ENCODE measurements at places on chromosomes 4 and X. TPM values are rescaled to one million over a fixed set of nuclear protein-coding genes. Genes with fewer than 3 reads are reported as not detected.

MAGEC3 gene
- total RNA-seq = not detected

DNA sequence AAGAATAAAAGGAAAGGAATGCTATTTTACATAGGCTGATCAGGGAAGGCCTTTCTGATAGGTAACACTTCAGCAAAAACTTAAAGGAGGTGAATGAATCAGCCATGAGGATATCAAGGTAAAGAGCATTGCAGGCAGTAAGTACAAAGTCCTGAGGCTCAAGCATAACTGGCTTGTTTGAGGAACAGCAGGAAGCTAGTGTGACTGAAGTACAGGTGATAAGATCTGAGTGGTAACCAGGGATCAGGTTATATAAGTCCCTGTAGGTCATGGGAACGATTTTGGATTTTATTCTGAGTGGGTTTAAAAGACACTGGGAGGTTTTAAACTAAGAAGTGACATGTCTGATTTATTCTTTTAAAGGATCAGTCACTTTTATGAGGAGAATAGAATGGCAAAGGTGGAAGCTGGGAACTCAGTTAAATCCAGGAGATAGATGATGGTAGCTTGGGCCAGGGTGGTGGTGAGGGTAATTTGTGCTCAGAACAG lies 47.1 kb upstream of the THOC2 start:
- DNase-seq = no peak

DNA sequence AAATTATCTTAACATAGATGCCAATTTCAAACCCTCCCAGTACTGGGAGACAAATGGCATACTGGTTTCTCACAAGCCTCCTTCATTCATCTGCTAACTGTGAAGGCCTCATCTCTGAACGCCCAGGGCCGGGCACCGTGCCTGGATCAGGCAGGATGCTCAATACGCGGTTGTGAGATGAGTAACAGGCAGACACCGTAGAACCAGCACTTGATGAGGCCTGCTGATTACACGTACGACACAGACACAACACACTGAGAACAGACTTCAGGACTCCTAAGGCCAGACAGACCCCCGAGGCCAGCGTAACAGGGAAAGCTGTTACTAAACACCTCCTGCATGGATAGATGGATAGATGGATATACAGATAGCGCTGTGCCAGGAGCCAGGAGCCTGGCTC lies 154.6 kb downstream of the AFAP1 start:
- no peak for DNase-seq

DNA sequence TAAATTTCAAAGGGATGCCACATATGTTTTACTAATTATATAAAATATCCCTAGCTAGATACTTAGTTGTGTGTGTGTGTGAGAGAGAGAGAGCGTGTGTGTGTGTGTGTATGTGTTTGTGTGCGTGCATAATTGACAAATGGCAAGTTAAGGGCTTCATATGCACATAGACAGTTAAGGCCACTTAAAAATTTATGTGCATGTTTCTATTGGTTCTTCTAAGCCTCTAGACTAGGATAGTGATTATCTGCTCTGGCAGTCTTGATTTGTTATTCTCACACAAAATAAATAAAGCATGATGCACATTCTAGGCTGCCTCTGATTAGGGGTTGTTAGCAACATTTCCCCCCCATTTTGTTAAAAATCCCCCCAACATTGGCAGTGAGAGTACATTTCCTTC lies 279.0 kb upstream of the TAPT1 start:
- no peak for DNase-seq

- no peak for DNase-seq
Observed at GRCh38 chrX:74292808-74293123, 11.2 kb upstream of the ZCCHC13 start.

- no peak for DNase-seq
Observed at GRCh38 chr4:114512595-114513295, 85.9 kb upstream of the UGT8 start.

GRCh38 chr4:24252121-24252520 lies 332.2 kb downstream of the DHX15 start:
- DNase-seq = no peak

GRCh38 chr4:3301450-3302172 lies 8.8 kb downstream of the RGS12 start:
- no peak for DNase-seq

GRCh38 chr4:29459926-29460325 lies 1260.2 kb upstream of the PCDH7 start:
- no peak for DNase-seq

GRCh38 chrX:153052534-153052933 lies 3.7 kb upstream of the PNMA3 start:
- DNase-seq = no peak

DNA sequence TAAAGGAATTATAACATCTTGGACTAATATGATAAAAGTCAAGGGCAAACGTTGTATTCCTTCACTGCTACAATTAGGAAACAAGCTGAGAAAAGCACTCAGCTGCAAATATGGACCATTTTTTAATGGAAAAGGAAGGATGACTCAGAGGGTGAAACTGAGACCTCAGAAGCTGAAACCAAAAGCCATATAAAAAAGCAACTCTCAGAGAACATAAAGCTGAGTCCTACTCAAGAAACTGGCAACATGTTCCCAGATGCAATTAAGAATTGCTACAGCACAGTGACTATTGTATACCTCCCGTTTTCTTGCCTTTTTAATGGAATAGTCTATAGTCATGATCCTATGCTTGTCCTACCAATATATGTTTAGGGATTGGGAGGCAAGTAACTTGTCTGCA lies 1106.4 kb upstream of the INTU start:
- no peak for DNase-seq

DNA sequence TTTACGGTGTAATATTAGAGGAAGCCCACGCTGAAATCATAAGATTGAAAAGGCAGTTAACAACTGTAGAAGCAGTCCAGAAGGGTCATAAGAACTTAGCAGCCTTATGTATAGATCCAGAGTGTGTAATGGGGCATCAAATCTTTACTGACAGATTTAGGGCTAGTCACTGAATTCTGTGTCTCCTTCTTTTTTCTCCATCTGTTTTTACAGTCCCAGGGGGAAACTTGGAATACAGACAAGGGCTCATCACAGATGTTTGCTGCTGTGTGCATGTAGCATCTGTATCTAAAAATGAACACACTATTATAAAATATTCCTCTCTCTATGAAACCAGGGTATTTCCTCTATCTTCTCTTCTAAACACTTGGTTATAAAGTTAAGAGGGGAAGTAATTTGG lies 43.9 kb downstream of the CYSLTR1 start:
- DNase-seq = no peak

Data from psoas muscle (tissue), 8 donors.